ENCODE measurements at places on chromosomes 6 and 20.

DNA sequence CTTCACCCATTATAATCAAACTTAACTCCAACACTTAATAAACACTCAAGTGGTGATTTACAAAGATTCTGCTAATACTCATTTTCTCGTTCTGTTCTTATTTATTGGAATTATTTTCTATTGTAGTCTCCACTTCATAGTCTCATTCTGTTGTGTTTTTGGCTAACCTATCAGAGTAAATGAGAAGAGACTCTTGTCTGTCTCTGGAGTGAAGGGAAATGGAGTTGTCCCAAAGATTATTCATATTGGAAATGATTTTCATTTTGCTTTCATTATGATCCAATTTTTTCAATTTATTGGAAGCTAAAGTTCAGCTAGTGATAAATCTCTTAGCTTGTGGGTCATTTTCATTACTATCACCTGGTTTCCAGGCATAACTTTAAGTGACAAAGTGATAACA, 454.9 kb upstream of the JAG1 start:
- DNase-seq = no peak

DNA sequence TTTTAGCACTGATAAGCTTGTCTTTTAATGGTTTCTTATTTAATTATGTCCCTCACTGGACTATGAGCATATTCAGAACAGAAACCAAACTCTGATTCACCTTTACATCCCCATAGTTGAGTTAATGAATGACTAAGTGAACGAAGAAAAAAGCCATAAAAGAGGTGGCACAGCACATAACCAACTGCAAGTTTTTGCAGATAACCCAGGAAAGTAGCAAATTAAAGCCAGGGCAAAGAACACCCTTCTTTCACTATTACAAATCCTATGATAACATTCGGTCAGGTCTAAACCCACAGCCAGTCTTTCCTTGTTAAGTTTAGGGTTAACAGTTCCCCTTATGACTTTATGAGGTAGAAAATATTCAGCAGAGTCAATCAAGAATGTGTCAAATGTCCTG, 102.7 kb downstream of the RIN2 start:
- no peak for DNase-seq

GRCh38 chr6:49905296-49905695, 39.0 kb upstream of the CRISP1 start:
- no peak for DNase-seq

- no peak for DNase-seq
These were observed 15.0 kb upstream of the GMPR start for GRCh38 chr6:16223362-16223761.

DNA sequence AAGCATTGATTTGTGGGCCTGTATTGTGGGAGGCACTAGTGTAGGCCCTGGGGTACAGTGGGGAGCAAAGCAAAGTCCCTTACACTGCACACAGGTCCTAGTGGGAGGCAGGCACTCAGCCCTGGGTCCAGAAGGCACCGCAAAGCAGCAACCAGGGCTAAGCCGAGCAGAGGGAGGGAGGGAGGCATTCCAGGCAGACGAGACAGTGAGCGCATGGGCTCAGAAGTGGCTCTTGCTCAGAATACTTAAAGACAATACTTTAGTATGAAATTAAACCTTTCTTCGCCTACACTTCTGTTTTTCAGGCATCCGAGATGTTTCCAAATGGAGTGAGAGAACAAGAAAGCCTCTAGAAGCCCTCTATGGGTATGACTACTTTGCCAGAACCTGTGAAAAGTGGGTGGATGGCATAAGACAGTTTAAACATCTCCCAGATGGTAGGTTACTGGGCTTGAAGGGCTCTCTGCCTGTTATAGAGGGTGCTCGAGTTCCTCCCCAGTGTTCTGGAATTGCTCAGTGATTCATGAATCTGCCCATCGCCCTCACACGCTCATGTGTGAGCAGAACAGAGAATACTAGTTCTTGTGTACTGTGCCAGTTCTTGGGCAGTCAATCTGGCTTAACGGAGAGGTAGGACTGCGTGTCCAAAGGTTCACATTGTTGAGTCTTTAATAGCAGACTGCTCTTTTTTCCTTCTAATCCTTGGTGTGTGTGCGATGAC, 18.7 kb downstream of the BPHL start:
- DNase-seq = no peak

DNA sequence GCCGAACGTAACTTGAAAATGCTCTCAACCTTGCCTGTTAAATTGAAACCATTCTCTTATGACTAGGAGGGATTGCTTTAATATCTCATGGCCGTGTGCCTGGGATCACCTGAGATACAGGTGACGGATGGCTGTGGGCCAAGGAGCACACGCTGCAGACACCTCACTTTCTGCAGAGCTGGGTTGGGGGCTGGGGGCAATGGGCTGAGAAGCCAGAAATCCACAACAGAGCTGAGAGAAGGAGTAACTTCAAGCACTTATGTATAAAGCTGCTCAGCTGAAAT, 170.9 kb downstream of the DTNBP1 start:
- no peak for DNase-seq

DNA sequence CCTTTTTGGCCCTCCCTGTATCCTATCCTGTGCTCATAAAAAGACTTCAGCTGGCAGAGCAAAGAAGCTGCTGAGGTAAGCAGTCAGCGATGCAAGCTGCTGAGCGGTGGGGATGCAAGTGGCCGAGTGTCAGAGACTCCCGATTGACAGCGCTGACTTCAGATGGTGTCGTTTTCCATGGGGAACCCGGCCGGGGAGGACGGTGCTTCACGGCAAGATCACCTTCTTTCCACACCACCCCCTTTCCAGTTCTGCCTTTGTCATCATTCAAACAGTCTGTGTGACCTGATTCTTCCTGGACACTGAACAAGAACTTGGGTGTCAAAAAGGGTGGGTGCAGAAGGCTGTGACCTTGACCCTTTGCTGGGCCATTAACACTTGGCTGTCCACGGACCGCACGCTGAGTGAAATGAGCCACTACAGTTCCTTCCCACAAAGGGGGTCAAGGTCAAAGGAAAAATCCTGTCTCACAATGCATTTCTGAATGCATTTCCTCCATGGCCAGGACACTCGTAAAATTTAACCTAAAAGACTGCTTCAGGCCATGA, 52.9 kb upstream of the UNC93A start:
- no peak for DNase-seq

DNA sequence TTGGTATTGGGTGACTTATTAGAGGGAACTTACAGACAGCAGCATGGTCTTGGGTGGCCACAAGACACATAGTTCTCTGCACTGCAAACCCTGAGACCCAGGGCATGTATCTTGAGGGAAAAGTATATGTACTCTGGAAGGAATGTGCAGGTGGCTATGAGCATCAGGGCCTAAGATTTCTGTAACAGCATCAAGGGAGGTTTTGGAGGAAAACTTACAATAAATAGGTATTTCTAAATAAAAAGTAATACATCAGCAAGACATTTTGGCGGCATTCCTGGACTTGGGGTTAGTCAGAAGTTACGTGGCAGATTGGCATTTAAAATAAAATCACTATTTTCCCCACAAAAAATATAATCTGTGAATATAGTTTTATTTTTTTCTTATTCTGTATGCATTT, 8.0 kb upstream of the STX7 start:
- no peak for DNase-seq

- no peak for DNase-seq
These were observed 251.0 kb downstream of the UST start for GRCh38 chr6:148997865-148998264.

DNA sequence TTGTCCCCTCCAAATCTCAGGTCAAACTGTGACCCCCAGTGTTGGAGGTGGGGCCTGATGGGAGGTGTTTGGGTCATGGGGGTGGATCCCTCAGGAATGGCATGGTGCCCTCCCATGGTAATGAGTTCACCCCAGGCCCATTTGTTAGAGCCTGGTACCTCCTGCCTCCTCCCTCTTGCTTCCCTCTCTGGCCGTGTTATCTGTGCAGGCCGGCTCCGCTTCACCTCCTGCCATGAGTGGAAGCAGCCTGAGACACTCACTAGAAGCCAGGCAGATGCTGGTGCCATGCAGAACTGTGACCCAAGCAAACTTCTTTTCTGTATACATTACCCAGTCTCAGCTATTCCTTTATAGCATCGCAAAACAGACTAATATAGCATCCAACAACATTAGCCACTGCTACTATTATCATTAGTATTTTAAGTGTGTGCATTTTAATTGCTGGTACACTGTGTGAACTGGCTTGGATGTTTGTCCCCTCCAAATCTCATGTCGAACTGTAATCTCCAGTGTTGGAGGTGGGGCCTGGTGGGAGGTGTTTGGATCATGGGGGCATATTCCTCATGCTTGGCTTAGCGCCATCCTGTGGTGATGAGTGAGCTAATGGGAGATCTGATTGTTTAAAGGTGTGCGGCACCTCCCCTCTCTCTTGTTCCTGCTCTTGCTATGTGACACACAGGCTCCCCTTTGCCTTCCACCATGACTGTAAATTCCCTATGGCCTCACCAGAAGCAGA, 12.2 kb upstream of the OSER1 start:
- no peak for DNase-seq

DNA sequence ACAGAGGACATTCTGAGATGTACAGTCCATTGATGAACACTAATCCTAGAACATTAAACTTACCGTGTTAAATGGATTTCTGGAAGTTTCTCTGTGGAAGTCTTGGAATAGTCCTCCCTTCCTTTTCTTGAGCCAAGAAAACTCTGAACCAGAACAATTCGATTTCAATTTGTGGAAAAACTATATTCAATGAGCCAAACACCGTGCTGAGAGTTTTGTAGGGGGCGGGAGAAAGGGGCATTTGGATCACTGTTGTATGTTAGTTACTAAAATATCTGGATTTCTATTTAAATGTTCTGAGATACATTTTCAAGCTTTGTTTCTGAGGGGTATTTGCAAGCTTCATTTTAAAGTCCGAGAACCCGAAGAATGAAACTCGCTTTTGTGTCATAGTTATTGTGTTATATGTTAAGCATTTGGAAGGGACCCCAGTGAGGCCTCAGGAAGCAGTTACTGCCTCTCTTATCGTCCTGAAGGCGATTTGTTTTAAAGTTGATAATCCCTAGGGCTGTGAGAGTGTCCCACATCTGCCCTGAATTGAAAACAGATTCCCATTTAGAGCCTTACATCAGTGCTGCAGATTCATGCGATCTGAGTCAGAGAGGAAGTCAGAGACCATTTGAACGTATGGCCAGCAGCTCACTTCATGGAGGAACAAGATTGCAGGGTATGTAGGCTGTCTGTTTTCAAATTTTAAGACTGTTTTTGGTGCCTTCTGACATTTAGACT, 70.8 kb upstream of the SASH1 start:
- no peak for DNase-seq

DNA sequence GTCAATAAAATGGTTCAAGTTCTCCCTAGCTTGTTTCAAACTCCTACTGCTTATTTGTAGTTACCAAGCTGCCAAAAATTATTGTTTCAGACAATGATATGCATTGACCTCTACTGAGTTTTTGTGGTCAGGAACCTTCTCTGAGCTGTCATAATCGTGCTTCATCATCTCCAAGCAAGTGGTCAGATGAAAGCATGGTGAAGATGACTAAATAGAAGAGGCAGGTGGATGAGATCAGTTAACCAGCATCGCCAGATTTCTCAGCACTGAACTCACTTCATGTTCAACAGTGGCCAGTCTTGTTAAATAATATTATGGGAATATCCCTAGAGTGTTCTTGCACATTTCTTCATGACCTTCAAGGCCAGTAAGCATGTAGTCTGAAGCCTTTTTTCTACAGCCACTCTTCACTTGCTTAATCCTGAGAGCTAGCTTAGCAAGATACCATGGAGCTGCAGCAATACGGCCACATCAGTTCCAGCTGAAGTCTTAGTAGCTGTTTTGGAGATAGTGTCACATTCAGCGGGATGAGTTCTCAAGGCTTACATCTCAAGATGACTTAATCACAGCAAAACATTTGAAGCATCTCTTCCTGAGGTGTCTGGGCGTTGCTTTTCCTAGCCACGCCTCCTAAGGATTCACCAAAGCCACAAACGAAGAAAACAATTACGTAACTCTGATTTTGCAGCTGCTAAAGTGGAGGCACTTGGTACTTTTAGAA, 101.6 kb upstream of the TMEM30A start:
- no peak for DNase-seq

GRCh38 chr6:158373214-158373613, 60.9 kb downstream of the TULP4 start:
- DNase-seq = no peak

GRCh38 chr6:135212020-135212806, 31.1 kb downstream of the MYB start:
- DNase-seq = no peak

DNA sequence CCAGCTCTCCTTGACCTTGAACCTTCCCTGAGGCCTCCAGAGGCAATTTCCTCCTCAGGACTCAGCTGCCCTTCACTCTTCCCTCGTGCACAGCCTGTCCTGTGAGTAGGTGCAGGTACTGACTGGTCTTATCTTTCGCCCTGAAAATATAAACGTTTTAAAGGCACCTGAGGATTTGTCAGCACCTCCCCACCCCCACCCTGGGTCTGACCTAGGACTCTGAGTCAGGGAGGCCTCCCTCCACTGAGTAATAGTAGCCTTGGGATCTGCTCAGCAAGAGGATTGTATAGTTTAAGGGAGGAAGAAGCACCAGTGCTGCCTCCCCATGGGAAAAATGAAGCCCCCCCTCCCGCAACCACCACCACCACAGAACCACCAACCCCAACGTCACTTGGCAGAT, 54.6 kb downstream of the PPARD start:
- no peak for DNase-seq

GRCh38 chr6:144155529-144155928, 5.2 kb downstream of the STX11 start:
- DNase-seq = no peak

GRCh38 chr20:62580052-62580451, 62.3 kb upstream of the SLCO4A1 start:
- DNase-seq = no peak

DNA sequence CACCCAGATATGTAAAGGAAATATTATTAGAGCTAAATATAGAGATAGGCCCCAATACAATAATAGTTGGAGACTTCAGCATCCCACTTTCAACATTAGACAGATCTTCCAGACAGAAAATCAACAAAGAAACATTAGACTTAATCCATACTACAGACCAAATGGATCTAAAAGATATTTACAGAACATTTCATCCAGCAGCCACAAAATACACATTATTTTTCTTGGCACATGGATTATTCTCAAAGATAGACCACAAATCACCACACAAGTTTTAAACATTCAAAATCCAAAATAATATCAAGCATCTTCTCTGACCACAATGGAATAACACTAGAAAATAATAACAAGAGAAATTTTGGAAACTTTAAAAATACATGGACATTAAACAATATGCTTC, 1159.1 kb upstream of the CITED2 start:
- no peak for DNase-seq

DNA sequence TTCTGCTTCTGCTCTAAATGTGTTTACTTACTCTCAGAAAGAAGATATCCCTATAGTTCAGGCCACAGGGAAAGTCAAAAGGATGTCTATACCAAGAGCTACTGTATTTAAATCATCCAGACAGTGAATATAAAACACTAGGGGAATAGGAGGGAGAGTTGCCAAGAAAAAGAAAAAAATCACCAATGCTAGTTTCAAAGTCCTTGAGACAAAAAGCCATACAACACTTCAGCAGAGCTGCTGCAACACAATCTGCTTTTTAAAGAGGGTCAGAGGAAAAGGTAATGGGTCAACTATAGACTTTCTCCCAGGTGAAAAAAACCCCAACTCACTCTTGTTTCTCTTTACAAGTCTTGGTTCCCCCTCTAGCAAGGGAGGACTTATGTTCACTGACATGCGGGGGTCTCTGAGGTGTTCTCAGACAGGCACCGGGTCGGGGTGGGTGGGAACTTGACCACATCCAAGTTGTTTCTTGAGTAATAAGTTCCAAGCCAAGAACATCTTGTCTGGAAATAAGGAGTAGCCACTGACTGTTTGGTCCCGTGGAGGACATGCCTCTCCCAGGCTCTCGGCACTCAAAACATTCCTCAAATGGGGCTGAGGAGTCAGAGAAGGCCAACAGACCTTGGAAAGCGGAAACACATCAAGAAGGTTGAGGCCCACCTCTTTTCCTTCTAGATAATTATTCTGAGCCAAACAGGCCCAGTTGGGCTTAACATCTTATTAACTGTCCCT, 47.7 kb downstream of the GJA10 start:
- DNase-seq = no peak
